ENCODE measurements at places on chromosomes 6 and 20.

DNA sequence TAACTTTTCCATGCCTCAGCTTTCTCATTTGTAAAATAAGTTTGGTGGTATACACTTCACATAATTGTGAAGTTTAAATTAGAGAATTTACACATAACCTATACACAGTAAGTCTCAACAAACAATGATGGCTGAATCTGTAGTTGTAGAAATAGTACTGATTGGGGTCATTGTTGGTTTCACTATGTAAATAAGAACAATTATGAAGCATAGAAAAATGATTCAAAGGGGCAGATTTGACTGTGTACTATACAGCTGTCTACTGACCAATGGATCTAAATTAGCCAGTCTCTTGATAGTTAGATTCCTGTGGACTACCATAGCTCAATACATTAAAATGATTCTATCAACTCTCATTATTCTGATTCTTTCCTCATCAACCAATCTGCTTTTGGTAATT, 181.1 kb upstream of the STXBP5 start:
- no peak for DNase-seq

DNA sequence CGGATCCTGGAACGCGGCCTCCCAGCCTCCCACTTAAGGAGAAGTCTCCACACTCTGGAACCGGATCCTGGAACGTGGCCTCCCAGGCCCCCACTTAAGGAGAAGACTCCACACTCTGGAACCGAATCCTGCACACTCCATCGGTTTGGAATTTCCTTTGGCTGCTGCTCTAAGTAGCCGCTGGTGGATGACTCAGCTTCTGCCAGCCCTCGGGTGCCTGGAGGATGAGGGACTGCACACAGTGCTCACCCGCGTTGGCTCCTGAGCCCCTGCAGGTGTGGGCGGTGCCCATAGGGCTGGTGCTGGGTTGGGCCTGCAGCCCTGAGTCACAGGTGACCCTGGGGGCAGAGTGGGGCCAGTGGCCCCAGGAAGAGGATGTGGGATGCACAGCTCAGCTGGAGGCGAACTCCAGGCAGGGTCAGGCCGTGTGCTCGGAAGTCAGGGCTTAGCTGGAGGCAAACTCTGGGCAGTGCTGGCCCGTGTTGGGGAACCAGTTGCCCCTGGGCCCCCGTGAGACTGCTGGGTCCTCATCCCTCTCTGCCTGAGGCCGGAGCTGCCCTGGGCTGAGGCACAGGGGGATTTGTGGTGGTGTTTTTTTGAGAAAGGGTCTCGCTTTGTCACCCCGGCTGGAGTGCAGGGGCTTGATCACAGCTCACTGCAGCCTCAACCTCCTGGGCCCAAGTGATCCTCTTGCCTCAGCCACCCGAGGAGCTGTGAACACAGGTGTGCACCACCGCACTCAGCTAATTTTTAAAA, 13.9 kb upstream of the TNFRSF6B start:
- peak; percentile 99 for DNase-seq

DNA sequence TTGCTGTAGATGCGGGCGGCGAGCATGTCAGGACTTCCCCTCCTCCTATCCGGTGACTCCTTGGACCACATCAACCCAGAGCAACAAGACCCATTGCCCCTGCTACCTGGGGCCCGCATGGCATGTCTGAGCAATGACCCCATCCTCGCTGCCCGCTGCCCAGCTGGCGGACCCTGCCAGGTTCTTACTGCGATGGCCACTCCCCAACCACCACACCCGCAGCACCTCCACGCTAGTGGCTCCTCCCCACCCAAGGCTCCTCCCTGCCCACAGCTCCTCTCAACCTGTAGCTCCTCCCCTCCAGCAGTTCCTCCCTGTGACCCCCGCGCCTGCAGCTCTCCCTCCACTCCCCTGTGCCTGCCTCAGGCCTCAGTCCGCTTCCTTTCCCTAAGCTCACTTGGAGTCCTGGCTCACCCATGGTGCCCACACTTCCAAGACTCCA, 17.6 kb upstream of the SERPINB9 start:
- DNase-seq, result no peak

DNA sequence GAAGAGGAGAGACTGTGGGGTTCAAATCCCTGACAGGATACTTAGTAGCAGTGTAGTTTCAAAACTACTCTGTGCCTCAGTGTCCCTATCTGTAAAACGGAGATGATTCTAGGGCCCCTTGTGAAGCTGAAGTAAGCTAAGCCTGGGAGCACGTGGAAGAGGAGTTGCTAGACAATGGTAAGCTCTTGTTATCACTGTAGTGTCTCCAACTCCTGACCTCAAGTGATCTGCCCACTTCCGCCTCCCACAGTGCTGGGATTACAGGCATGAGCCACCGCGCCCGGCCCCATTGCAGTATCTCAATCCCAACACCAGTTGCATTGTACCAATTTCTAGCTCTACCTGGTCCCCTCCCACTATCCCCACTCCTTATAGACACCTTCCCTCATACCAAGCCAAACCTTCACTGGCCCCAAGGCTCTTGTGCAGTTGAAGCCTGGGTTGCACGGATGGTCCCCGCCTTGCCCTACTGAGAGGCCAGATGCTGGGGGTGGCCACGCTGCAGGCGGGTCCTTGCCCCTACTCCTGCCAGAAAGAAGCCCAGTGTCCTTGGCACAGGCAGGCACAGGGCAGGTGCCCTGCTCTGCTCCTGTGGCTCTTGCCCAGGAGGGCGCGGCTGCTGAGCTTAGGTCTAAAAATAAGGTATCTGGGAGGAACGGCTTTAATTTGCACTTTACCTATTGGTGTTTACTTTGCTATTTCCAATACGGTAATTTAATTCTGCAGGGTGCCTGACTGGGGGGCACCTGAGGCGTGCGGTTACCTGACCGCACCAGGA, 118.1 kb downstream of the VEGFA start:
- DNase-seq, result no peak

GRCh38 chr20:22752324-22752723, 168.0 kb upstream of the FOXA2 start:
- no peak for DNase-seq

- DNase-seq, result peak; percentile 11
Measured at GRCh38 chr20:47914792-47915191, 129.5 kb upstream of the SULF2 start.

DNA sequence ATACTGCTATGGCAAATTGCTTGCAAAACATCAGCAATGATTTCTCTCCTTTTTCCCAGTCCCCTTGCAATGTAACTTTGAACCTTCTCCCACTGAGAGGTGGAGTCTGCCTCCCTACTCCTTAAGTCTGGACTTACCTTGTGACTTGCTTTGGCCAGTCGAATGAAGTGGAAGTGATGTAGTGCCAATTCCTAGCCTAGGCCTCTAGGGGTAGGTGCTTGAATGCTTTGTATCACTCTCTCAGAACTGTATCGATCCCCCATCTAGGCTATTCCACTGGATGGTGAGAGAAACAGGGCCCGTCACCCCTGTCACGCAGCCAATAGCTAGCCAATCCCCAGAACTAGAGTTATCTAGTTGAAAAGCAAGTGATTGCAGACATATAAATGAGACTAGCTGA, 238.6 kb downstream of the BTBD3 start:
- no peak for DNase-seq

GRCh38 chr20:14855171-14855570, 517.8 kb upstream of the FLRT3 start:
- DNase-seq, result no peak

GRCh38 chr6:31821301-31822035, 6.1 kb upstream of the HSPA1B start:
- peak; percentile 38 for DNase-seq

- DNase-seq, result peak; percentile 64
Measured at GRCh38 chr20:1803061-1803931, 91.9 kb upstream of the SIRPA start.

- DNase-seq, result no peak
Measured at GRCh38 chr6:133262804-133263203, 21.6 kb downstream of the EYA4 start.

GRCh38 chr6:106128981-106129781, 43.0 kb downstream of the PRDM1 start:
- DNase-seq, result peak; percentile 96

- DNase-seq, result no peak
Measured at GRCh38 chr20:22532598-22532997, 51.8 kb downstream of the FOXA2 start.

DNA sequence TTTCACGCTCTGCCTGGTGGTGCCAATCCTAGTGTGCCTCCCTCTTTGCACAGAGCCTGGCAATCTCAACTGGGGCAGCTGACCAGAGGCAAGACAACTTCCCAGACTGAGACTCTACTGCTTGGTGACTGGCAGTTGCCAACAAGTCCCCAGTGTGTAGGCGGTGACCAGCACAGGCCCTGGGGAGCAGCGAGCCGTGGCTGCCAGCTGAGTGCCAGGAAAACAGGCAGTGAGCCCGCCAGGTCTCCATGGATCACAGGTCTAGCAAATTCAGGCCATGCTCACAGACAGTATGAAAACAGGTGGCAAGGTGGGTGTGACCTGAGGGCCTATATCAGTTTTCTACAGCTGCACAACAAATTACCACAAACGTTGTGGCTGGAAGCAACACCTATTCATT, 289.9 kb downstream of the KIF16B start:
- DNase-seq, result no peak

Data from EH (cell line).